ENCODE measurements at places on chromosomes 5 and 9. TPM values are rescaled to one million over a fixed set of nuclear protein-coding genes. Genes with fewer than 3 reads are reported as not detected.
A peak's percentile ranks its signal among the peaks of the same experiment; 100 is the strongest.

GRCh38 chr5:102998224-102998623 lies 121.7 kb downstream of the GIN1 start:
- no peak for DNase-seq

GRCh38 chr9:97985058-97985861 lies 2.1 kb downstream of the ANP32B start:
- DNase-seq, result no peak

DNA sequence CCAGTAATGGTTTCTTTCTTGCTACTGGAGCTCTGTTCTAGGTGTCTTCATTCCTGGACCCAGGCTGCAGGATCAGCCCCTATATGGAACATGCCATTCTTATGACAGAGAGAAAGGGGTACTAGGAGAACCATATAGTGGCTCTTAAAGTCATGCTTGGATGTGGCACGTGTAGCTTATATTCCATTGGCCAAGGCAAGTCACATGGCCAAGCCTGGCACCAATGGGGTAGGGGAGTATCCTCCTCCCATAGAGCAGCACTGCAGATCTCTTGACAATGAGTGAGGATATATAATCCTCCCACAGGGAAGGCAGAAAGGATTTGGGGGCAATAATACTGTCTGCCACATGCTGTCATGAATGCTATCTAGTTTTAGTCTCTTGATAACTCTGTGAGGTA lies 193.3 kb downstream of the PALM2AKAP2 start:
- no peak for DNase-seq

The CPLANE1 gene
- 21.1 TPM for total RNA-seq

The COL5A1 gene
- total RNA-seq, result not detected

The IL4 gene
- not detected for total RNA-seq

GRCh38 chr9:77018969-77019235 lies 553 bp upstream of the FOXB2 start:
- DNase-seq, result peak; percentile 23

DNA sequence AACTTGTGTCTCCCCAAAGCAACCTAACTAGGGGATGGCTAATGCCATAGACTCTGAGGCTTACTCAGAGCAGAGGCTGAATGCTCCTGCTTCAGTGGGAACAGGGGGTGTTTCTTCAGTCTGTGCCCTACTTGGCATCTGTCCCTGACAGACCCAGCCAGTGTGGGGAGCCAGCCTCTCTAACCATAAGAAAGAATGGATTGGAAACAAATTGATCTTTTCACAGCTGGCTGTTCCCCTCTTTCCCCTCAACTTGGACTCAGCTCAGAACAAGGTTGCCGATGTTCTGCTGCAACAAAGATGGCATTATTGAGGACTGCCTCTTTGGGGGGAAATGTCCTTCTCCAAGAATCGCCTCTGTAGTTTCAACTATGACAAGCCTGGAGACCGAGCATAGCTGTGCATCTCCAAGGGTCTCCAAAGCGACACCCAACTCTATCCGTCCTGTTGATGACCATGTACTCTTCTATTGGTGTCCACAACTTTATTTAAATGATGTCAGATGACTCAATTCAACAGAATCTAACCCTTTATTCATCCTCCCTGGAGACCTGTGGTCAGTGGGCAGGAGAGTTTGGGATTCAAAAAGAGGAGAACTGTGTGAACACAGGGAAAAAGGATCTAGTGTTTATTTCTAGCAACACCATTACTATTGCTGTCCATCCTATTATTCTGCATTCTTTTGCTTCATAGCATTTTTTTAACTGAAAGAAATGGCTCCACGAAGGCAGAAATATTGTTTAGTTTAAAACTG lies 24.7 kb upstream of the TNC start:
- DNase-seq, result no peak

Data from B cell (primary cell).